A673 (cell line): ENCODE measurements at places on chromosomes 1 and 21. TPM values are rescaled to one million over a fixed set of nuclear protein-coding genes. Genes with fewer than 3 reads are reported as not detected.
A peak's percentile ranks its signal among the peaks of the same experiment; 100 is the strongest.

DNA sequence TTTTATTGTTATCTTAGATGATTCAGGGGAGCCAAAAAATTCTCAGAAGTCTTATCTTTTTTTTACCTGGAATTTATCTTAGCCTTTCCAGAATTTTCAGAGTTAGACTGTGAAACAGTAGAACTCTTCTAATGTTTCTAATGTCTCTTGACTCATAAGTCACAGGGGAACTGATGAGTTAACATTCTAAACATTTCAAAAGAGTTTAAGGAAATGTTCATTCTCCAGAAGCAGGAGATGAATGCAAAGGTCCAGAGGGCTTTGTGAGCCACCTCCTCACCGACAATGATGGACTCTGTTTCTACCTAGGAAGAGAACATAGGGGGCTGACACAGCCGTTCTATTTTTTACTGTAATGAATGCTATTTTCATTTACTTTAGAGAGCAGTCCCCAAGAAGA, 157.5 kb downstream of the BRINP2 start:
- no peak for DNase-seq

GRCh38 chr1:89200663-89201062, 1.9 kb upstream of the GBP4 start:
- DNase-seq: peak; percentile 71

- peak; percentile 2 for DNase-seq
These were observed 129.7 kb upstream of the FAM72C start for GRCh38 chr1:144101397-144102045.

- DNase-seq: no peak
These were observed 9.8 kb downstream of the LGR6 start for GRCh38 chr1:202203238-202204039.

- DNase-seq: no peak
These were observed 453.8 kb downstream of the NEGR1 start for GRCh38 chr1:71828431-71829012.

Gene AADACL4
- total RNA-seq: 0.43 TPM in 1 of 2 replicates, not detected in the other

Gene NOTCH2
- 55.7 and 57.9 TPM in 2 replicates for total RNA-seq

Gene TNFRSF8
- total RNA-seq: not detected in 2 replicates

Gene UBL4B
- total RNA-seq: not detected in 2 replicates
